ENCODE measurements at places on chromosomes 3 and 15.

DNA sequence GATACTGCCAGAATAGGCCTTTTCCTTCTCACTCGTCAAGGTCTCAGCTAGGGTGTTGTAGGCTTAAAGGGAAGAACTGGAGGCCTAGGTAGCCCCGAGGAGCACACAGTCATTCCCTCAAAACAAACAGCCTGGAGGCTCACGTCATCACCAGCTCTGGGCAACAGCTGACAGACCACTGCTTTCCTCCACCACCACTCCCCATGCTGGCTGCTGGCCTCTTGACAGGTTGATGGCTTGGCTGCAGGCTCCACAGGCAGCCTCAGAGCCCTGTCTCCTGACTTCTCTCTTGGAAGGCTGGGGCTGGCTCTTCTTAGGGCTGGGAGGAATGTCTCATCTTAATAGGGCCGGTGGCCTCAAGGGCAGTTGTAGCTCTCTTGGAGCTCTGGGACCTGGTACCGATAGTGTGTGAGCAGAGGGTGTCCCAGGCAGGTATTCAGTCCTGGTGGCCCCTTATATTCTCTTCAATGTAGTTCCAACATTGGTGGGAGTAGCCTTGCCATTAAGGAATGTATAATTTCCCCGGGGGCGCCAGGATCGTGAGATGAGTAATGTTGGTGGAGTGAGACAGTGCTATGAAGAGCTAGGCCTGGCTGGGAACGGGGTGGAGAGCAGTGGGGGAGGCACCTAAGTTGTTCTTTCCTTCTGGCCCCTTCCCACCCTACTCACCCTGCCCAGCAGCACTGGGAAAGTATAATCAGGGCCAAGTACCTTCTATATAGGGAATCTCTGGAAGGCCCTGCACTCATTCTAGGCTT lies 6.1 kb upstream of the AP2M1 start:
- no peak for DNase-seq

DNA sequence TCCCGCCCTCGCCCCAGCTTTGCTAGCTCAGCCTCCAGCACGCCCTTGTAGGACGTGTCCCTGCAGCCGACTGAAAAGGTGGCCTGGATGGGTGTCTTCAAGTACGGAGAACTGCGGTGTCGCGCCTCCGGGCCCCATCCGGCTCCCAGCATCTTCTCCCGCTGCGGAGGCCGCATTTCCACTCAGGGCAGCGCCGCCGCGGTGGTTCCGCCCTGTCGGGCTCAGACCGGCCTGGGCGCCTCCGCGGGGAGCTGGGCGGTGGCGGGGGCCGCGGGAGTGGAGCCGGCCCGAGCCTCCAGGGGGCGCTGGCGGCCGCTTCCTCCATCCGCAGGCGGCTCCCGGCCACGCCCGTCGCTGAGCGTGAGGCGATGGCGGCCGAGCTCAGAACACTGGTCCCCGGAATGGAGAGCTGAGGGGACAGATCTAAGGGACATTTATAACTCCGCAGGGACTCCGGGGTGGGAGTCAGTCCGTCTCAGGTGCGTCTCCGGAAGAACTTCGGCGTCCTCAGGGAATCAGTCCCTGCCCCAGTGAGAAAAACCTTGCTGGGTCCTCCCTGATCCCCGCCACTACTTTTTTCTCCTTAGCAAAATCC lies 13.6 kb upstream of the SMCO1 start:
- DNase-seq: peak; percentile 33

DNA sequence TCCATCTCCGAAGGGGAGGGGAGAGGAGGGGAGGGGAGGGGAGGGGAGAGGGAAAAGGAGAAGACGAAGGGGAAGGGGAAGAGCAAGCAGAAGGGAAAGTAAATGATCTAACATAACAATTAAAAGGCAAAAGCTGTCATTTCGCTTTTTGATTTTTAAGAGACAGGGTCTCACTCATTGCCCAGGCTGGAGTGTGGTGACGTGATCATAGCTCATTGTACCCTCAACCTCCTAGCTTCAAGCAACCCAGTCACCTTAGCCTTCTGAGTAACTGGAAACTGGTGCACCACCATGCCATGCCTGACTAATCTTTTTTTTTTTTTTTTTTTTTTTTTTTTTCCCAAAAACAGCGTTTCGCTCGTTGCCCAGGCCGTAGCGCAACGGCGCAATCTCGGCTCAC lies 22.6 kb downstream of the ADAM10 start:
- no peak for DNase-seq

GRCh38 chr3:114839476-114839875 lies 307.6 kb downstream of the ZBTB20 start:
- DNase-seq: no peak

DNA sequence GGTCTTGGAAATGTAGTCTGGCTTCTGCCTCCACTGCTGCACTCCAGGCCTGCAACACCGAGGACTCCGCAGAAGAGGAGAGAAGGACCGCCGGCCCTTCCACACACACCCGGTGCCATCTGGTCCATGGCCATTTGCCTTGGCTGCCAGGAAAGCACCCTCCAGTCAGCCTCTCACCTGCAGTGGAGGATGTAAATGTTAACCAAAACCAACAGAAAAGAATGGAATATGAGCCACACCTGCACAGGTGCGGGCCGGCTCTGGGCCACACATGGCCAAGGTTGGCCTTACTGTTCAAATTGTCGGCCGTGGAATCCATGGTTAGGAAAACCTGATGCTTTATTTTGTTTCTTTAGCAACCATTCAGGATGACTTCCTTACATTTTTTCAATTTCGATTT lies 178.3 kb upstream of the C2CD4B start:
- no peak for DNase-seq

DNA sequence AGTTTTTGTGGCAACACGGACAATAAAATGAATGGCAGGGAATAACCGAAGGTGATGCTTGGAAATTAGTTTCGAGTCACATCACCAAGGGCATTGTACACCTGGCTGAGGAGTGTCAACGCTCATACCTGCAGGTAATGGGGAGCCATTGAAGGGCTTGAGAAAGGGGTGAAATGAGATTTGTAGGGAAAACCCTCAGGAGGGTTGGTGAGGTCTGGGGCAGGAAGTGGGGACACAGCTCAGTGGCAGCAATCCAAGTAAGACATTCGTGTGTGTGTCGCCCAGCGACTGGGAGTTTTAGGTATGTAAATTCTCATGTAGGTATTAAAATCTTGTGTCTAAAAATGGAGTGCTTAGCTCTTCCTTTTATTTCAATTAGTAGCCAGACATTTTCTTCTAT lies 14.3 kb downstream of the PARP14 start:
- no peak for DNase-seq

DNA sequence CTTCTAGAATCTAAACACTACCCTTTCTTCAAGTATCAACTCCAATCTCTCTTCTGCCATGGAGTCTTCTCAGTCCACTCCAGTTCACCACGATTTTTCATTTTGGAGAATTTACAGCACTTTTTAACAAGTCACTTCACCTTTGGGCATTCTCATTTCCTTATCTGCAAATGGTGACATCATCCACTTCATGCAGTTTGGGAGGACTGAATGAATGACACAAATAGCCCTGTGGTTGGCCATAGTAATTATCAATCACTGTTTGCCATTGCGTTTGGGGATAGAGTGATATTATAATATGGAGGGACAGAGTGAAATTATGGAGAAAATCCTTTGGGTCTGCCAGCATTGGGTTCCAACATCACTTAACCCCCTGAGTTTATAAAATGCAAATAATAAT lies 38.0 kb upstream of the TM4SF1 start:
- DNase-seq: no peak

Measured in T-helper 22 cell (primary cell).